ENCODE measurements at places on chromosomes 5 and 9.

GRCh38 chr9:72060513-72060912, at the start of gene C9orf57:
Gene C9orf57 (minus strand): TSS chr9:72060613. CDS start chr9:72059331, 1,282 bp downstream.
- DNase-seq, result no peak

DNA sequence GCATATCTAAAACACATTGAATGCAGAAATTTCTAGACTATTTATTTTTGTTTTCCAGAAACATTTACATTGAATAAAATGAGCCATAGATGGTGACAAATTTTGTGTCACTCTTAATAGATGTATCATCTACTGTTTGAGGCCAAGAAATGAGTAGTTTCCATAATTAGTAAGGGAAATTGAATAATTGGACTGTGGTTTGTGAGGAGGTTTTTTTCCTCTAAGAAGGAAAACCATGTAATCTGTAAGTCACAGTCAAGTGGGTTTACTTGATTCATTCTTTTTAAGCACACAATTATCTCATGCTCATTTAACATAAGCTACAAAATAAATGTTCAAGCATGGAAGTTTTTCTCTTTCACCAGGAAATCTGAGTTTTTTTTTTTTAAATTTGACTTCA, 876.4 kb downstream of the NR2F1-AS1 start:
- DNase-seq, result no peak

- no peak for DNase-seq
These were observed 75.1 kb upstream of the SMIM23 start for GRCh38 chr5:171710451-171711024.

GRCh38 chr9:811106-811531, 30.4 kb upstream of the DMRT1 start:
- DNase-seq, result no peak

GRCh38 chr9:38670542-38671371, 49.2 kb downstream of the FAM240B start:
- no peak for DNase-seq

DNA sequence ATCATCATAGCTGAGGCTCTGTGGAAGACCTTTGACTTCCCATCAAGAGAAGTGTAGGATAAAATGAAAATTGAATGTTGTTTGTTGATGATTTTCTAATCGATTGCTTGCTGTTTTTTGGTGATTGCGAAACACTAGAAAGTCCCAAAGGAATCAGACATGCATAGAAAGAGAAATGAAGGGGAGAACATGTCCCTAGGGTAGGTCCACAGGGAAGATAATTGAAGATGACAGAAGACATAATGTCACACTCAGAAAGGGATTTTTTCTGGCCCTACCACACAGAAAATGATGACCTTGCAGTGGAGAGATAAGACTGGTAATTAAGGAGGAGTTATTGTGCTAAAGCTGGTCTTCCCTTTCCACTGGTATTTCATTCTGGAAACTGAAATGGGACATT, 62.8 kb downstream of the INSYN2B start:
- DNase-seq, result no peak

DNA sequence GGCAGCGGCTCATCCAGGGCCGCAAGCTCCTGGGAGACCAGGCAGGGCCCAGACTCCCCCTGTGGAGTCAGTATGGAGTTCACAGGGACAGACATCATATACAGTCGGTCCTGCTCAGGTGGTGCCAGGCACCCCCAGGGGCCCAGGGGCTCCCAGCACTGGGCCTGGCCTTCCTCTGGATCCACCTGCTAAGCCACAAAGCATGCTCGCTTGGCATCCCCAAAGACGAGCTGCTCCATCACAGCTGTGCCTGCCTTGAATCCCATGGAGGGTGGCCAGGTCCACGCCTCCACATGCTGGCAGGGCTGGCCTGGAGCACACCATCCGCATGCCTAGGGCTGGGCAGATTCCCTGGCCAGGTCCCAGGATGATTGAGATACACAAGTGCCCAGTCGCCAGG, 4.6 kb downstream of the BICD2 start:
- no peak for DNase-seq

- DNase-seq, result no peak
These were observed 474.5 kb downstream of the LRRC70 start for GRCh38 chr5:63053019-63053638.

GRCh38 chr9:88537761-88538091, 2.7 kb downstream of the NXNL2 start:
- peak; percentile 56 for DNase-seq

DNA sequence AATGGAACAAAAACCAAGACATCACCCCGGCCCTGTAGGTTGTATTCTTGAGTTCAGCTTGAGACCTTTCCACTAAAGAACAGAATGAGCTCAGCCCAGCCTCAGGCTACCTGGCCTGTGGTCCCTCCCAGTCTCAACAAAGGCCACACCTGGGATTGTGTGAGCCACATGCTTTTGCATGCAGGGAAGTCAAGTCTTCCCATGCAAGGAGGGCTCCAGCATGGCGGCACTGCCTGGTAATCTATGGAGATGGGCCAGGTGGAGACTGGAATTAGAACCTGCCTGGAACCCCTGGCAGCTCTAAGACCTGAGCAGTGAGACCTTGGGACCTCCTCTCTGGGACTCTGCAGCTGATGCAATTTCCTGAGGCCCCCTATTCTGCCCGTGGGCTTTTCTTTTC, 49.4 kb upstream of the OTULINL start:
- DNase-seq, result no peak

- no peak for DNase-seq
These were observed 25.5 kb downstream of the CDH6 start for GRCh38 chr5:31218978-31219377.

DNA sequence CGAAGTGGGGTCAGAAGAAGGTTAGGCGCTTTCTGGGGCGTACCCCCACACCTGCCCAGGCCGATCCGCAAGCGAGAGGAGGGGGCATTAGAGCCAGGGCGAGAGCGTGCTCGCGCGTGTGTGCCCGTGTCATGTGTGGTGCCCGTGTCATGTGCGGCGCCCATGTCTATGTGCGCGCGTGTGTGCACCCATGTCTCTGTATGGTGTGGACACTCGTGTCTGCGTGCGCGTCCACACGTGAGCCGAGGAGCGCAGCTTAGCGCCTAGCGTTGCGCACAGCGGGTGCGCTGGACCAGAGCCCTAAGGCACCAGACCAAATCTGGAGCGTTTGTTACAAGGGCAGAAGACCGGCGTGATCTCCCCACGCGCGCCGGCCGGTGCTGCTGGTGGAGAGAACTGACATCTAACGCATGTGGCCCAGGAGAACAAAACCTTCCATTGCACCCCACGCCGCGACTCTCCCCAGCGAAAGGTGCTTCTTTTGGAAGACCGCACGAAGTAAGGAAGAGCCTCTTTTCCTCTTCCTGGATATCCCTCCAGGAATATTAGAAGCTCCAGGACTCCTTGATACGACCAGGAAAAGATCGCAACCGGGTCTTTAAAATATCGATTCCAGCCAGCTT, 644 bp downstream of the NIM1K start:
- DNase-seq, result no peak

GRCh38 chr5:174303437-174304045, 258.0 kb downstream of the NSG2 start:
- DNase-seq, result no peak

GRCh38 chr9:132207839-132208615, 46.2 kb downstream of the NTNG2 start:
- no peak for DNase-seq

- no peak for DNase-seq
These were observed 16.6 kb downstream of the F2R start for GRCh38 chr5:76732405-76733048.

DNA sequence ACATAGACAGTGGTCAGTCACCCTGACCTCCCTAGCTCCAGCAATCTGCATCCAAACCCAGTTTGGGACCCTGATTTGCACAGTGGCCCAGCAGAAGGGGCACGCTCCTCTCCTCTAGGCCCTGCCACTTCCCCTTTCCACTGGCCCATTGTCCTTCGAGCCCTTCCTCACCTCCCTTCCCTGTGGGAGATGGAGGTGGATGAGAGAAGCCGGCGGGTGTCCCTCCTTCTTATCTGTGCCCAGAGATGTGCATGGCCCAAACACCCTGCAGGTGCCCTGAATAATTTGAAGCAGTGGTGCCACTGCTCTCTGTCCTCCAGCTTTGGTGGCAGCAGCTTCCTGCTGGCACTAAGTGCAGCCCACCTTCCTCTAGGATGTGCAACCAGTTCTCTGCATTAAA, 140.0 kb downstream of the BARX1 start:
- no peak for DNase-seq

GRCh38 chr5:68884144-68884754, 209.6 kb upstream of the SLC30A5 start:
- no peak for DNase-seq

- DNase-seq, result no peak
These were observed 75.0 kb upstream of the SLC1A1 start for GRCh38 chr9:4415281-4415680.

GRCh38 chr5:115696141-115696650, 70.4 kb upstream of the TMED7 start:
- no peak for DNase-seq
